ENCODE measurements at places on chromosomes 1 and 21. TPM values are rescaled to one million over a fixed set of nuclear protein-coding genes. Genes with fewer than 3 reads are reported as not detected.

The OR2L2 gene
- not detected for total RNA-seq

The ELAVL4 gene
- total RNA-seq, result not detected

The NEK2 gene
- total RNA-seq, result not detected

The DLGAP3 gene
- 0.08 TPM for total RNA-seq

DNA sequence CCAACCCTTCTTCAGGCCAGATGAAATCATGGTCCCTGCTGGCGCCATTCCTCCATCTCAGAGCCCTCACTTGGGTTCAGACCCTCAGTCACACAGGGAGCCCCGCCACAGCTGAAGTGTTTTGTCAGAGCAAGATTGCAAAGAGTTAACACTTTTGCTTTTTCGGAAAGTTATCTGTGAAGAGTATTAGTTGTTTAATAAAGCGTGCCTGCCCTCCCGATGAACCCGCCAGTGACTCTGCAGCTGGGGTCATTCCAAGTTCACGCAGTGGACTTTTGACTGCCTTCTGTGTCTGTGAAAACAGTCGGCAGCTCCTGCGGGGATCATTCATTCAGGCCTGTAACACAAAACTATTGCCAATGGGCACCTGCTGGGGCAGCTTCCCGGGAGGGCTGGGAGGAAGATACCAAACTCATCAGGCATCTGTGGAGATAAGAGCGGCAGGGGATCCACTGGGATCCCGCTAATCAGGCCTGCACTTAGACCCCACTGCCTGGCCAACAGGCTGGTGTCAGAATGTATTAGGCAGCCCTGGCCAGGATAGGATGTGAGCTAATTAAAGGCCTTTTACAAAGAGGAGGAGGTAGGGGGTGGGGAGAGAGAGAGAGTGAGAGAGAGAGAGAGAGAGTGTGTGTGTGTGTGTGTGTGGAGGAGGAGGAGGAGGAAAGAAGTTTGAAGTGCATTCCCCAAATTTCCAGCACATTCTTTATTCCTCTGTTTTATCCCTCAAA is 184.5 kb downstream of the DHRS3 start:
- DNase-seq, result peak; percentile 59

- no peak for DNase-seq
Observed at GRCh38 chr1:19199969-19200604, 10.0 kb downstream of the UBR4 start.

GRCh38 chr1:43135857-43136781 is 36.0 kb downstream of the EBNA1BP2 start:
- no peak for DNase-seq

DNA sequence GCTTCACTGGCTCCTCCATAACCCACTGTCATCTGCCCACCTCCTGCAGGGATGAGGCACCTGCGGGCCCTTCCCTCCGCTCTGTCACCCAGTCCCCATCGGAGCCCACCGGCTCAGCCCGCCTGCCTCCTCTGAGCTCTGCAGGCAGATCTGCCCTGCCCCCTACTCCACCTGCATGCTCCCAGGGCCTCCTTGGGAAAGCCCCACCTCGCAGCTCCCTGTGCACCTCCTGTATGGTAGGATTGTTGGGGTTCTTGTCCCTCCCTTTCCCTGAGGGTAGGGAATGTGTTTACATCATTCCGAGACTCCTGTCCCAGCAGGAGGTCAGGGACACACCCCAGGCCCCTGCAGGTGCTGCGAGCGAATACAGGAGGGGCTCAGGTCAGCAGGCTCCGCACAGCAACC is 50.5 kb downstream of the SIK1 start:
- no peak for DNase-seq

- DNase-seq, result no peak
Observed at GRCh38 chr1:202802998-202803932, 5.0 kb downstream of the KDM5B start.

- peak; percentile 39 for DNase-seq
Observed at GRCh38 chr1:50976890-50977574, 7.0 kb downstream of the CDKN2C start.

Measured in liver (tissue), 10 donors.